ENCODE measurements at places on chromosomes 6 and 20.
A peak's percentile ranks its signal among the peaks of the same experiment; 100 is the strongest.

GRCh38 chr6:66526061-66526460, 819.0 kb upstream of the EYS start:
- DNase-seq, result no peak

GRCh38 chr6:17940151-17940792, 47.2 kb downstream of the KIF13A start:
- DNase-seq, result no peak

- DNase-seq, result no peak
These were observed 262.3 kb upstream of the SASH1 start for GRCh38 chr6:148080315-148080714.

- no peak for DNase-seq
These were observed 36.4 kb downstream of the HLA-DPB1 start for GRCh38 chr6:33112148-33112547.

DNA sequence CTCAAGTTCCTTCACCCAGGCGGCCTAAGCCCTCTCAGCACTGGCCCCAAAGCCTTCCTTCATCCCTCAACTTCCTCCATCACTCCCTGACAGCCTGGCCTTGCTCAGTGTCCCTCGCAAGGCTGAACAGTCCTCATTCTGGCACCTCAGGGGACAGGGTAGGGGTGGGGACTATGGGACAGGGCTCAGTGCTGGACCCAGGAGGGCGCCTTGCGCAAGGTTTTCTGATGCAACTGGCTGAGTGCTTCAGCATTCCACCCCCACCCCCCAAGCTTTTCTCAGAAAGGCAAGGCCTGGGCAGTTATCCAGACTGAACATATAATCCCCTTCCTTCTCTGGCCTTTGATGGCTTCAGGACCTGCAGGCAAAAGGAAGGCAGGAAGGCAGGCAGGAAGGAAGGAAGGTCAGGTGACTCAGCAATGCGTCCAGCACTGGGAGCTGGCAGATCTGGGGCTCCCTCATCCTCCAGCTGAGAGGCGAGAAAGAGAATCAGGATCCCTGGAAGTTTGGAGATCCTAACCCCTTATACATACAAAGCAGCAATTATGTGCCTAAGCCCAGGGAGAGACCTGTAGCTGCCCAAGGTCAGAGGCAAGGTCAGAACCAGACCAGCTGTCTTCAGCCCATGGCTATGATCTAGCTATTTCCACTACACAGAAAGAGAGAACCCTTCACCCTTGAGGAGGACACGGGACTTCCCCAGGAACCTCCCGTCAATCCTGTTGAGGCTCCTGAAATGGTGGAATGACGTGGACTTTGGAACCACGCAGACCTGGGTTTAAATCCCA, 8.6 kb upstream of the TRIB3 start:
- peak; percentile 74 for DNase-seq

GRCh38 chr6:161557333-161558107, 283.7 kb upstream of the AGPAT4 start:
- no peak for DNase-seq

- no peak for DNase-seq
These were observed 736.1 kb downstream of the HDGFL1 start for GRCh38 chr6:23305325-23305943.

GRCh38 chr20:63278661-63279060, 6.0 kb downstream of the ARFGAP1 start:
- DNase-seq, result no peak

DNA sequence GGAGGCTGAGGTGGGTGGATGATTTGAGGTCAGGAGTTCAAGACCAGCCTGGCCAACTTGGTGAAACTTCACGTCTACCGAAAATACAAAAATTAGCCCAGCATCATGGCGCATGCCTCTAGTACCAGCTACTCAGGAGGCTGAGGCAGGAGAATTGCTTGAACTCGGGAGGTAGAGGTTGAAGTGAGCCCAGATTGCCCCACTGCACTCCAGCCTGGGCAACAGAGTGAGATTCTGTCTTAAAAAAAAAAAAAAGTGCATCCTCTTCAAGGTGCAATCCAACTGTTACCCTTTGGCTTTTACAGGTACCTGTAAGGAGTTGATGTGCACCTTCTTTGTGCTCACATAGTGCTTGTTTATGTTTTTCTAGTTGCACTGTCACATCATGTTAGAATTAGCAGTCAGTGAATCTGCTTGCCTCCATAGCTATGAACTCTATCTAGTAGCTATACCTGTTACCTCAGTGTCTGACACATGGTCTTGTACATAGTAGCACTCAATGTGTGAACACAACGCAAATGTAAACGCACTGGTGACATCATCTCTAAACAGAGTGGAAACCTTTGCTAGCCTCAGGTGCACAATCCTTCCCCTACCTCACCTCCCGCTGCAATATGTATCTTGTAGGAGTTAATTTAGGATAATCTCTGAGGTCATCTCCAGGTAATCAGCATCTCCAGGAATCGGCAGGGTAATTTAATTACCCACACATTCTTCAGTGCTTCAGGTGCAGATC, 9.7 kb downstream of the MSH5 start:
- DNase-seq, result no peak

DNA sequence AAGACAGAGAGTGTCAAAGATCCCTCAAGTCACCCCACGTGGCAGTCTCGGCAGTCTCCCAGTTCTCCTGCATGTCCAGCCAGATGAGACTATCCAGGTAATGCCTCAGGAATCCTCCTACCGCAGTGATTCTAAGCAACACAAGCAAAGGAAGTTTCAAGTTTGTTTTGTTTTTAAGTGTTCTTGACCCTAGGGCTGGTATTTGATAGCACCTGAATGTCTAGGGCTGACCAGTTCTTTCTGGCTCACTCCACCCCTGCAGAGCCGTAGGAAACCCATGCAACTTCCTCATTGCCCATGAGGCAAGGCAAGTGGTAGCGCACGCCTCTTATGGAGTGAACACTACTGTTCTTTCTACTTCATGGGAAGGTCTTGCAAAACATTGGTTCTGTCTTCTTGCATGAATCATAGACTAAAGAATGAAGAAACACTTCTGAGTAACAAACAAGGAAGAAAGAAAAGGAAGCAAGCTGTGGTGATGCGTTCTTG, 24.8 kb upstream of the FOXQ1 start:
- no peak for DNase-seq

Measured in Right ventricle myocardium superior (tissue), 1 donor.